ENCODE measurements at places on chromosomes 6 and 20.

DNA sequence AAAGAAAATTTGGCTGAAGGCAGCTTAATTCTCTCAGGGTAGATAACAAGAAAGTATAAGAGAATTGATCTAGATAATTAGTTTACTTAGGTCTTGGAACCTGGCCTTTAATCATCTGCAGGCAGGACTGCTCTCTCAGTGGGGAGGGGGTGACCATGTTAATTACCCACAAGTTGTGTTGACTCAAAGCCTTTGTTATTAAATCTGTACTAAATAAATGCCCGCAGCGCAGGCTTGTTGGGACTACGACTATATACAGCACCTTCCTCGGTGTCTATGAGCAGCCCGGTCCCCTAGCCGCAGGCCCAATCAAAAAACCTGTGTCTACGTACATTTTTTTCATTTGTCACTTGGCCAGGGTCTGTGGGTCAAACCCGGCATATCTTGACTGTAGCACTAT, 15.6 kb upstream of the ZNF451 start:
- no peak for DNase-seq

- DNase-seq = no peak
Measured at GRCh38 chr6:68757821-68758220, 122.7 kb downstream of the ADGRB3 start.

DNA sequence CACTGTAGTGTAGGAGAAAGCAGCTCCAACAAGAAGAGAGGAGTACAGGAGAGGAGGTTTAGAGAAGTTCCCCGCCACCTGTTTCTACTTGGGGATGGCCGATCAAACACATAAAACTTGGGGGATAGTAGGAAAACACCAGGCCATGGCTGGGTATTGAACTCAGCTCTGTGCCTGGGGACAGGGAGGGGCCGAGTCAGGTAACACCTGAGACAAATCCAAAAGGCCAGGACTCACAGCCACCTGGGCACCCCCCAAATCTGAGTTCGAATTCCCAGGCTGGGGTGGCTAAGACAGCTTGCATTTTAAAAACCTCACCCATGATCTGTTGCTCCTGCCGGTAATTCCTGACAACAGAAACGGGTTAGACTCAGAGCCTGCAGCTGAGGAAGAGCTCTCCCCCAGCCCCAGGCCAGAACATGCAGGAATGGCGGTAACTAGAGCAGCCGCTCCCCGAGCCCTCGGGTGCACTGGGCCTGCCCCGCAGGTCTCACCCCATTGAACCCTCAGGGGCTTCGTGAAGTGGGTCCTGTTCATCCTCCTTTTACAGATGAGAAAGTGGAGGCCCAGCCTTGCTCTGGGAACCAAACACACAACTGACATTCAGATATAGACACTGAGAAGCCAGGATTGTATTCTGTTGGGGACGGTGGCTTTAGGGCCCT, 61.0 kb downstream of the TCP11 start:
- no peak for DNase-seq

DNA sequence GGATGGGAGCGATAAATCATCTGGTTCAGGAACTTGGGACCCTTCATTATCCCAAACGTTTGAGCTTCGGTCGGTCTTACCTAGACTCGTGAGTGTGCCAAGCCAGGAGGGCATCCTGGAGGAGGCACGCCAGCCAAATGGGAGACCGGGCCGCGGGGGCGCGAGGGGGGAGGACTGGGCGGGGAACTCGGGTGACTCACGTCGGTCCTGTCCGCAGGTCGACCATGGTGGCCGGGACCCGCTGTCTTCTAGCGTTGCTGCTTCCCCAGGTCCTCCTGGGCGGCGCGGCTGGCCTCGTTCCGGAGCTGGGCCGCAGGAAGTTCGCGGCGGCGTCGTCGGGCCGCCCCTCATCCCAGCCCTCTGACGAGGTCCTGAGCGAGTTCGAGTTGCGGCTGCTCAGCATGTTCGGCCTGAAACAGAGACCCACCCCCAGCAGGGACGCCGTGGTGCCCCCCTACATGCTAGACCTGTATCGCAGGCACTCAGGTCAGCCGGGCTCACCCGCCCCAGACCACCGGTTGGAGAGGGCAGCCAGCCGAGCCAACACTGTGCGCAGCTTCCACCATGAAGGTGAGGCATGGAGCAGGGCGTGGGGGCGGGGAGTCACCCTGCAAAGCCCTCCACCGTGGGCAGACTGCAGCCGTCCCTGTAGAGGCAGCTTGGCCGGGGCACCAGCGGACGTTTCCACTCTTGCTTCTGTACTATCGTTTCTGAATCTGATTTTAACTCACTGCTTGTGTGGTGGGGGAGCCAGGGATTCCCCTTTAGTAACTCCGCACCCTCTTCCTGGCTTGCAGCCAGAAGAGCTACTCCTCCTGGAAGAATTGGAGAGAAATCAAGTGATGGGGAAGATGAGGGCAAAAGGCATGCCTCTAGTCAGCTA, 2.7 kb downstream of the BMP2 start:
- DNase-seq = peak; percentile 52

GRCh38 chr6:78947529-78947928, 80.2 kb downstream of the IRAK1BP1 start:
- DNase-seq = peak; percentile 59

GRCh38 chr6:157647261-157647915, 175.7 kb upstream of the SNX9 start:
- no peak for DNase-seq

- no peak for DNase-seq
Measured at GRCh38 chr20:60749804-60750602, 502.1 kb upstream of the CDH4 start.

DNA sequence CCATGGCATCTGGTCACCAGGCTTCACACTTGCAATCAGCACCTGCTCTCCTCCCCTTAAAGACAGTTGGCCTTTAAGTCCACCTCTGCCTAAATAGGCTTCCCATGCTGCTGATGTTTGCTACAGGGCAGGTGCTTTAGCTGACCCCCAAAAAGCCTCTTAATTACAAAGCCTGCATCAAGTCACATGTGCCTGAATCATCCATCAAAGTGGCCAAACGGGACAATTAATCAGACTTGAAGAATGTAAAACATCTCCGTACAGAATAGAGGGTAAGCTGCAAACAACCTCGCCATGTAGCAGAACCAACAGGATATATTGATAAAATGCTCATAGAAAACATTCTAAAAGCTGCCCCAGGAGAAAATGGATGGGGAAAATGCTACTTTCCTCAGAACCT, 7.4 kb downstream of the LY86 start:
- no peak for DNase-seq

DNA sequence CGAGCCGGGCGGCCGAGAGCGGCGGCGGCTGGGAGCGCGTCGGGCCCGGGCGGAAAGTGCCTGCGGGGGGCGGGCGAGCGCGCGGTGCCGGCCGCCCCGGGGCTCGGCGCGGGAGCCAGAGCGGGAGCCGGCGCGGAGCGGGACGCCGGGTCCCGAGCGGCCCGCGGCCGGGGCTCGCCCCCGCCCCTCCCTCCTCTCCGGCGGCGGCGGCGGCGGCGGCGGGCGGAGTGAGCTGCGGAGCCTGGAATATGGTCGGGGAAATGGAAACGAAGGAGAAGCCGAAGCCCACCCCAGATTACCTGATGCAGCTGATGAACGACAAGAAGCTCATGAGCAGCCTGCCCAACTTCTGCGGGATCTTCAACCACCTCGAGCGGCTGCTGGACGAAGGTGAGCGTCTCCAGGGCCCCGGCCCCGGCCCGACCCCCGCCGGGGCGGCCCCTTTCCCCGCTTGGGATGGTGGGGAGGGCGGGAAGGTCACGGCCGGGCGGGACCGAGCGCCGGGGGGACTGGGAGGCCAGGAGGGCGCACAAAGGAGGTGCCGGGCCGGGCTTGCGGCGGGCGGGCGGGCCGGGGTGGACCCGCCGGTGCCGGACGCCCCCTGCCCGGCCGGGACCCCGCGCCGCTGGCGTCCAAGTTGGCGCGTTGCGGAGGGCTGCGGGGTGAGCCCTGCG, 565 bp downstream of the QKI start:
- DNase-seq = peak; percentile 32

GRCh38 chr6:97361286-97361685, 78.3 kb upstream of the MMS22L start:
- DNase-seq = peak; percentile 30

GRCh38 chr20:272718-273117, 15.2 kb downstream of the DEFB132 start:
- no peak for DNase-seq

DNA sequence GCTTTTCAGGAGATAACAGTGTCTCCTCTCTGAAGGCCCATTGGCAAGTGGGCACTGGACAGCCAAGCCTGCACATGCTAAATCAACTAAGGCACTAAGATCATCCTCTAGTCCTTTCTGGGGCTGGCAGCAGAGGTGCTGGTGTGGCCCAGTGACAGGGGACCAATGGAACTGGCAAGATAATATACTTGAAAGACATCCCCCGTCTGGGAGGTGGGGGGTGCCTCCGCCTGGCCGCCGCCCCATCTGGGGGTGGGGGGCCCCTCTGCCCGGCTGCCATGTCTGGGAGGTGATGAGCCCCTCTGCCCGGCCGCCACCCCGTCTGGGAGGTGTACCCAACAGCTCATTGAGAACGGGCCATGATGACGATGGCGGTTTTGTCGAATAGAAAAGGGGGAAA, 223.3 kb downstream of the UNC5CL start:
- no peak for DNase-seq

DNA sequence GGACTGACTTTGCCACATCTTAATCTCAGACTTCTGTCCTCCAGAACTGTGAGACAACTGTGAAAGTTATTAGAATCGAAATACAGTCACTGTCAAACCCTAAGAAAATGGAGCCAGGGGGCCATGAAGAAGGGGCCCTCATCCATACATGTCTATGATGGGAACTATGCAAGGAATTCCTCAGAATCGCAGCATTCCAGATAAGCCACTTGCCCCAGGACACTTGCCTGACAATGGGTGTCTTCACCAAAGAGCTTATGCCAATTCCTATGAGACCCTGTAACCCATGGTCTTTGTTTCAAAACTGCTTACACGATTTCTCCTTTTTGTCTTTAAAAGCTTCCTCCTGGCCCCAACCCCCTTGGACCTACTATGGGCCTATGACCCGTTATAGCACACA, 90.4 kb upstream of the FOXP4 start:
- DNase-seq = no peak

GRCh38 chr6:144335311-144335861, 50.3 kb downstream of the UTRN start:
- DNase-seq = no peak

DNA sequence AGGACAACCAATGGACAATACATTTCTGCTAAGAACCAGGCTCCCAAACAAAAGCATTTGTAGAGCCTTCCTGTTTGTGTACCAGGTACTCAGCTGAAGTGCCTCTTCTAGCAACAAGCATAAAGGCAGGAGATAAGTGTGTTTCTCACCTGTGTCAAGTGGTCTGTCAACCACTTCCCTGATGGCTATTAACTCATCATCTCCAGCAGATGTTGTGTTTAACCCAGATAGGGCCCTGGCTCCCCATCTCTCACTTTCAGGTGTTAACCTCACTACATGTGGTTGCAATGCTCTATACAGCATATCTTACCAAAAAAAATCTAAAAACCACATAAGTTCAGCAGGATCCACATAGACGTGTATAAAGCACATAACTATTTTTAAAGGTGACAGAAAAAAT, 9.6 kb upstream of the IL17A start:
- no peak for DNase-seq

DNA sequence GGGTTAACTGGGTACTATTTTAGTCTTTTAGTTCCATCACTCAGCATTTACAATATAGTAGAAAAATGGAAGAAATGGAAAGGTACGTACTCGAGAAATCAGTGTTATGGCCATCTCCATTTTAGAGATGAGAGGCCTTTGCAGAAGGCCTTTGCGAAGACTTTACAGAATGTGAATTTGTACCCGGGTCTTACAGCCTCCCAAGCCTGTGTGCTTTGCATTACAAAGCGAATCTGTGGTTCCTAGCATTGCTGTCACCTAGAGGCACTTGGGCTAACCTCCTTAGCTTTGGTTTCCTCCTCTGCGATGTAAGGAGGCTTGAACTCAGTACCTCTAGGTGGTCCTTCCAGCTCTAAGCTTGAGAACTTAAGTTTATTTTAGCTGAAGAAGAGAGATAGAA, 10.9 kb downstream of the VAPB start:
- no peak for DNase-seq

GRCh38 chr20:24781418-24781980, 167.6 kb upstream of the CST7 start:
- peak; percentile 72 for DNase-seq

GRCh38 chr20:51416532-51417249, 125.8 kb downstream of the NFATC2 start:
- no peak for DNase-seq

DNA sequence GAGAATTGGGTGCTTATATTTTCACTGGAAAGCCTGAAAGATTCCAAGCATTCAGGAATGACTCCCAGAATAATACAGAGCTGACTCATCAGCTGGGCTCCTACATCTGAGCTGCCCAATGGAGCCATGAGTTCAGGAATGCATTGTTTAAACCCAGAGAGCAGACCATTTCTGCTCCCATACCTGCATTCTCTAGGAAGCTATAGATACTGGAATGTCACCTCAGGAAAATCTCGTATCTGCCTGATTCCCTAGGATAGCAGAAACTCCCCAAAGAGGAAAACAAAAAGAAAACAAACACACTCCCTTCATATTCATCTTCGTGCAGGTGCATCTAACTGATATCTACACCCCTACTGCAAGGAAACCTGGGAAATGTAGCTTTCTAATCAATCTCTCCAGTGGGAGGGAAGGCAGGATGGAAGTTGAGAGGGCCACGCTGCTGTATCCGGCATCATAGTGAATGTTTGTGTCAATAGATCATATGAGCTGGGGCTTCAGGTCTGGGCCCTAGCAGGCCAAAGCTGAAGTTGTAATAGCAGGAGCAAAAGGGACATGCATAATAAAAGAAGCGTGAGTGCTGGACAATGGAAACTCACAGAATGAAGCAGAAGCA, 8.2 kb upstream of the SLC2A12 start:
- DNase-seq = peak; percentile 54

DNA sequence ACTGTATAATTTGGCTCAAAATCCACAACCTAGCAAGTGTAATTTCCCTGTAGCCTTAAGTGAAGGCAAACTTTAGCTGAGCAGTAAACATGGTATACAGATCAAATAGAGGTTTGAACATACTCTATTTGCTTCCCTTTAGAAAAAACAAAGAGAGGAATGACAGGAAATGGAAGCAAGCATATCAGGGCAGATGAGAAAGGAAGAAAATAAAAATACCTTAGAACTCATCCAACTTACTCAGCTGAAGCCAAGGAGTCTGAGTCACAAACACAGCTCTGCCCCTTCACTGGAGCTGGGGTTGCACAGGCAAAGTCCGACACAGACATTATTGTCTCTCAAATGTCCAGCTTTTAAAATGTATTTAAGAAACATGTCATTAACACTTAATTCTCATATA, 379.9 kb upstream of the IRAK1BP1 start:
- DNase-seq = peak; percentile 44

- no peak for DNase-seq
Measured at GRCh38 chr6:121000381-121000780, 333.9 kb downstream of the TBC1D32 start.

GRCh38 chr6:43795421-43795820, 25.4 kb downstream of the VEGFA start:
- no peak for DNase-seq

GRCh38 chr6:139919107-139920026, 544.9 kb upstream of the CITED2 start:
- no peak for DNase-seq
